ENCODE measurements at places on chromosomes 6 and 20.
A peak's percentile ranks its signal among the peaks of the same experiment; 100 is the strongest.

- DNase-seq = no peak
These were observed 424.5 kb downstream of the HTR1B start for GRCh38 chr6:77038807-77039206.

- DNase-seq = no peak
These were observed 205.0 kb upstream of the EPHA7 start for GRCh38 chr6:93624408-93624807.

- no peak for DNase-seq
These were observed 25.1 kb downstream of the PRKN start for GRCh38 chr6:162702446-162702845.

- DNase-seq = no peak
These were observed 134.9 kb upstream of the HSF2 start for GRCh38 chr6:122264557-122264956.

GRCh38 chr6:34059136-34059731, 86.7 kb downstream of the GRM4 start:
- no peak for DNase-seq

DNA sequence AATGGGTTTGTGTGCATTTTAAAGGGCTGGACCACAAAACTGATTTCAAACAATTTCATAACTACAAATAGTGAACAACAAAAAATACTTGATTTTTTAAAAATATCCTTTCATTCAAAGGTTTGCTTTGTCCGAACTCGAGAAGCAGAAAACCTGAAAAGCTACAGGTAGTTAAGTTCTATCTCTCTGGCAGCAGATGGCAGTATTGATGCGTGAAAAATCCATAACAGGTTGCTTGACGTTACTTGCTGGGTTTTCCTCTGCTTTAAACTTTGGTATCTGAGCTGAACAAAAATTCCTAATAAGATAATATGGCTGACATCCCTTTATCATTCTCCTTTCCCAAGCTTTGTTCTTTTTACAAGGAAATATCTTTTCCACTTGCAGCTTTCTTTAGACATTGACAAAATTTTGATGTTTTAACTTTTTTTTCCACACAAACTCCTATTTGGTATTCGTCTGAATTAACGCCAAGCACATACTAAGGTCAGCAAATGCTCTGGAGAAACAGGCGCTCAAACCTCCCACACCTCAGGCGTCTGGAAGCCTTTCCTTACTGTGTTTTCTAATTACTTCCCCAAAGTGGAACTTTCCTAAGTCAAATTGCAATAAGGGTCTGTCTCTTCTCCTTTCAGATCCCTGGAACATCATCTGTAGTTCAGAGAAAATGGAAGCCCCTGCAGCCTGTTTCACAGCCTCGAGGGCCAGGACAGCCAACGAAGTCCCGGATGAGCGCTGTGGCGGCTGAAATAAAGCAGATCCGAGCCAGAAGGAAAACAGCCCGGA, 50.3 kb upstream of the GFRAL start:
- peak; percentile 50 for DNase-seq

DNA sequence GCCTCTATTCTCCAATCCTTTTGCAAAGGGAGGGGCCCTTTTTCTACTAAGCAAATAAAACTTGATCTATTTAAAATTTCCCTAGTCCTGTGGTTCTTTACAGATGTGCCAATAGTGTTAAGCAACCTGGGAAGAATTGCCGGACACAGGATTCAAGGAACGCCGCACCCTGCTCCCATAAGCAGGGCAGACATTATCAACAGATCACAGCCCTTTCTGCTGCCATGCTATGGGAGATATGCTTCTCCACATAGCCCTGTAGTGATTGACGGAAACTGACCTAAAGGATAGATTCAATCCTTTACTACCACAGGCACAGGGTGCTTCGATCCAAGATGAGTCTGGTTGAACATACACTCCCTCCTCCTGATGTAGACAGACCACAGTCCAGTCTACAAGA, 118.4 kb upstream of the TRAF3IP2 start:
- DNase-seq = no peak

DNA sequence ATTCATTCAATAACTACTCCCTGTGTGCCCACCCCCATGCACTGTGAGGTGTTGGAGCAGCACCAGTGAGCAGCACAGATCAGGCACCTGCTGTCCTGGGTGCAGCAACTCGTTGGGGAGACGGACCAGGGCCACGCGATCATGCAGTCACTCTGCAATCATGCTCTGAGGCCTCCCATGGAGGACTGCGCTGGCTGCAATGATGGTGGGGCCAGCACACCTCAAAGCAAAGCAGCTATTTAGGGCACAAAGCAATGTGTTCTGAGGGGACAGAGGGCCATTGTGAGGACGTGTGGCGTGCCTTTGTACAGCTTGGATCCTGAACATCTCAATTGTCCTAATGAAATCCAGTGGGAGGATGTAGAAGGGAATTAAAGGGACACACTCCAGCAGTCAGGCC, 41.0 kb upstream of the MPC1 start:
- DNase-seq = no peak

- DNase-seq = no peak
These were observed 15.0 kb downstream of the NANP start for GRCh38 chr20:25608774-25609173.

GRCh38 chr20:62726276-62726675, 17.6 kb downstream of the NTSR1 start:
- no peak for DNase-seq

DNA sequence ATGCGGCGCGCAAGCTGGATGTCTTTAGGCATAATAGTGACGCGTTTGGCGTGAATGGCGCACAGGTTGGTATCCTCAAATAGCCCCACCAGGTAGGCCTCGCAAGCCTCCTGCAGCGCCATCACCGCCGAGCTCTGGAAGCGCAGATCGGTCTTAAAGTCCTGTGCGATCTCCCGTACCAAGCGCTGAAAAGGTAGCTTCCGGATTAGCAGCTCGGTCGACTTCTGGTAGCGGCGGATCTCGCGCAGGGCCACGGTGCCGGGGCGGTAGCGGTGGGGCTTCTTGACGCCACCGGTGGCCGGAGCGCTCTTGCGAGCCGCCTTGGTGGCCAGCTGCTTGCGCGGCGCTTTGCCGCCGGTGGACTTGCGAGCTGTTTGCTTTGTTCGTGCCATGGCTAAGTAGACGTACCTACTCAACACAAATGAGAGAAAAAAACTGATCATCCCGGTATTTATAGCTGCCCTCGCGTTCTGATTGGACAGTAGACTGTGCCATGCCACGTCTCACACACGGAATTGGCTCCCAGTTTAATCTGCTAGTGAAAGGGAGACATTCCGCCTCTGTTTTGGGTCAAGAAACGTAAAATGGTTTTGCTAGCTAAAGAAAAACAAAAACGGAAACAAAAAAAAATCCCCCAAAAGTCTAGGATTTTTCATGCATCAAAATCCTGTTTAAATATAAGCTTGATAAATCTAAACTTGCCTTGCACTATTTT, 40.1 kb downstream of the OR2B2 start:
- DNase-seq = no peak

DNA sequence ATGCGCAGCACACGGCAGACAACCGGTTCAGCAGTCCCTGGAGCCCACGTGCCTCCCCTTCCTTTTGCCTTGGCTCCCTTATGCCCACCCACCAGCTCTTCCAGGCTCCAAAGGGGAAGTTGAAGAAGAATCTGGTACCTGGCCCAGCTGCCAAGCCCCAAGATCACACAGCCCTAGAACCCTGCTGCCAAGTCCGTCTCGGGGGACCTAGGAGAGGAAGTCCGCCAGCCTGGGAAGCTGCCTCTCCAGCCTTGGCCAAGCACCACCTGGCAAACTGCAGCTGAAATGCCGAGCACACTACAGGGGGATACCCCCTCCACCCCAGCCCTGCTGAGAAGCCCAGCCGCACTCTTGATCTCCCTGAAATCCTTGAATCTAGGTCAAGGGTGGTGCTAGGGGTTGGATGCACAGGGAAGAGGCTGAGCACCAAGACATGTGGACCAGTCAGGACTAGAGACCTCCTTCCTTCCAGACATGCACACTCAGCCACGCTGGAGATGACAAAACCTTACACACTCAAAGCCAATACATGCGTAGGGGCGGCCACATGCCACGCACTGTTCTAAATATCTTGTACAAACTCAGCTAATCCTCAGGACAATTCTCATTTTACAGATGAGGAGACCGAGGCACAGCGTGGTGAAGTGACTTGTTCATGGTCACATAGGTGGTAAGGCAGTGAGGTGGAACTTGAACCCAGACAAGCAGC, 124.1 kb downstream of the PREX1 start:
- DNase-seq = no peak

DNA sequence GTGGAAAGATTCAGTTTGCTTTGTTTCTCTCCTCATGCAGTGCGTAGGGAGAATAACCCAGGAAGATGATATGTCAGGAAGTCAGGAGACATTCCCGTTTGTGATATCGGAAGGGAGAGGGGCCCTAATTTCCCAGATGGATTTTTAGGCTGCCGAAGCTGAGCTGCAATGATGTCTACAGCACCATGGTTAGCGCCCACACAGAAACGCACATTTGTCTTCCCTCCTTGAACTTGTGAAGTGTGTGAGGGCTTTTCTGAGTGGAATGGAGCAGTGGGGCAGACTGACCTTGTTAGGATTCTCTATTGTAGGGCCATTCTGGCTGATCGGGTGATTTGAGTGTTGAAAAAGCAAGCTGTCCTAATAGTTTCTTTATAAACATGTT, 191.3 kb upstream of the ARG1 start:
- no peak for DNase-seq

DNA sequence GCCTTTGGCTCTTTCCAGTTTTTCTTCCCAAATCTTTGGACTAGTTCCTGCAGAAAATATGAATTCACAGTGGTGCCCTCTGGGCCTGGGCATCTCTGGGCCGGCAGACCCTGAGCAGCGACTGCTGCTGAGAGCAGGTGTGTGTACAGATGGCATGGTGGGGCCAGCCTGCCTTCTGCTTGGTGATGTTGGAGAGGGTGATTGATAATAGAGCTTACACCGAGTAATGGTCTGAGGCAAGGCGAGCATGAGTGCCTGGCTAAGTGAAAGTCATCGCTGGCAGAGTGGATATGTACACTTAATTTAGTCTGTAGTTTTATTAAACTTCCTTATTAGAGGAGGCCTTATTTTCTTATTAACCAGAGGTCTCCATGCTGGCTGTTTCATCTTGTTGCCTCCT, 156.9 kb downstream of the CDKAL1 start:
- peak; percentile 56 for DNase-seq

DNA sequence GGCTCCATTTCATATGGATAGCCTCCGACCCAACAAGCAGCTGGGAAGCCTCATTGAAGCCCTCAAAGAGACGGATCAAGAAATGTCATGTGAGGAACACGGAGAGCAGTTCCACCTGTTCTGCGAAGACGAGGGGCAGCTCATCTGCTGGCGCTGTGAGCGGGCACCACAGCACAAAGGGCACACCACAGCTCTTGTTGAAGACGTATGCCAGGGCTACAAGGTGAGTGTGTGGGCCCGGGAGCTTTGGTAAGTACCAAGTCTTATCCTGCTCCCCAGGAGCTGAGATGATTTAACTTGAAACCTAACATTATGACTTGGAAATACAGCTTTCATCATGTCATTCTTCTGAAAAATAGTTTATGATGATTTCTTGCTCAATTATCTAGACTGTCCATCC, 4.1 kb downstream of the TRIM38 start:
- no peak for DNase-seq

DNA sequence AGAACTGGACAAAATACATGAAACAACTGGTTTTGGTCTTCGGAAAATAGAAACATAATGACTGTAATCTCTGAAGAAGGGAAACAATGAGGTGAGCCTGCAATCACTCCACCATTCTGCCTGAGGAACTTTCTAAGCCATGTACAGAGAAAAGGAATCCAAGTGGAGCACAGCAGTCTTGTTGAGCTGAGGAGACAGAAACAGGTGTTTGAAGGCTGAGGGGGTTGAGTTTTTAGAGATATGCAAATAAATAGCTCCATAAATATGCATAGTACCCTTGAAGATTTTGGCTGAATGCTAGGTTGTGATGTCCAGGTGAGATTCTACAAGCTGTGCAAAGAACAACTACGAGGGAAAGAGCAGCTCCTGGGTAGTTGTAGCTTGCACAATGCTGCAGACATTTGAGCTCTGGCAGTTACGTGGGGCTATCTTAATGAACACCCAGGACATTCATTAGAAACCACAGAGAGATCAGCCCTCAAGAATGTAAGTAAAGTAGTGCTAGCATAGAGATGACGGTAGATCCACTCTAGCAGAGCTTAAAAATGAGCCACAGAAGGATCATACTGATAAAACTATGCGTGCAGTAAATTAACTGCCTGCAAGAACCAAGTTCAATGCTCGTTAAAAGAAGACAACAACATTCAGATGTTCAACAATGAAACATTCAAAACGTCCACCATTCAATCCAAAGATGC, 24.3 kb downstream of the TUBB2B start:
- no peak for DNase-seq

All from D341Med (cell line).